ENCODE measurements at places on chromosomes 11 and 22.

DNA sequence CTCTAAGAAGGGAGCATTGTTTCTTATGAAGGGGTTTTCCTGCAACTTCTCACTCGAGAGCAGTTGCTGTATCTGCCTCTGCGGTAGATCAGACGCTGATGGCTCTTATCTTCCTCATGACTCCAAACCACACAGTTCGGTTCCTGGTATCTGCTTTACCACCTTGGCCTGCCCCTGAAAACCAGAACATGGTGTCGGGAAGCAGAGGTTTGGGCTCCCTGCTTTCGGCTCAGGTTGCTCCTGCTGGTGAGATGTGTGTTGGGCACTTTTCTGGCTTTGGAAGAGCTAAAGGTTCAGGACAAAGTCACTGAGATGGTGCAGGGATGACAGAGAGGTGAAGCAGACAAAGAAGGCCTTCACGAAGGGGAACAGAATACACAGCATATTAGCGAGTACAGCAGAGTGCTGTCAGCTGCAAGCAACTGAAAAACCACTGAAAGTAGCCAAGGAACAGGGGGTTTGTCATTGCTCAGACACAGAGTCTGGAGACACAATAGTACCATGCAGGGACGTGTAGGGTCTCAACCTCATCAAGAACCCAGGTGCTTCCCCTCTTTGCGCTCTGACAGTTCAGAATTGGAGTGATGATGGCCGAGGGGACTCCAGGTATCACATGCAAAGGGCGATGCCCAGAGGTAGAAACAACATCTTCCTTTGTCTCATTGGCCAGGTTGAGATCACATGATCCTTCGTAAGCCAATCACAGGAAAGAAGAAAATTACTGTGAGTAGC is 11.9 kb upstream of the CSF2RB start:
- no peak for DNase-seq

GRCh38 chr22:30210235-30210909 is 36.2 kb downstream of the LIF start:
- DNase-seq = no peak

- DNase-seq = no peak
Measured at GRCh38 chr11:74450318-74450717, 17.0 kb downstream of the KCNE3 start.

- no peak for DNase-seq
Measured at GRCh38 chr11:128506356-128506755, 81.0 kb downstream of the ETS1 start.

GRCh38 chr11:124460459-124460858 is 15.0 kb upstream of the OR8B8 start:
- DNase-seq = no peak

GRCh38 chr22:43246188-43246587 is 59.3 kb upstream of the TTLL12 start:
- no peak for DNase-seq

GRCh38 chr22:26170795-26171580 is 1.7 kb downstream of the SEZ6L start:
- no peak for DNase-seq

DNA sequence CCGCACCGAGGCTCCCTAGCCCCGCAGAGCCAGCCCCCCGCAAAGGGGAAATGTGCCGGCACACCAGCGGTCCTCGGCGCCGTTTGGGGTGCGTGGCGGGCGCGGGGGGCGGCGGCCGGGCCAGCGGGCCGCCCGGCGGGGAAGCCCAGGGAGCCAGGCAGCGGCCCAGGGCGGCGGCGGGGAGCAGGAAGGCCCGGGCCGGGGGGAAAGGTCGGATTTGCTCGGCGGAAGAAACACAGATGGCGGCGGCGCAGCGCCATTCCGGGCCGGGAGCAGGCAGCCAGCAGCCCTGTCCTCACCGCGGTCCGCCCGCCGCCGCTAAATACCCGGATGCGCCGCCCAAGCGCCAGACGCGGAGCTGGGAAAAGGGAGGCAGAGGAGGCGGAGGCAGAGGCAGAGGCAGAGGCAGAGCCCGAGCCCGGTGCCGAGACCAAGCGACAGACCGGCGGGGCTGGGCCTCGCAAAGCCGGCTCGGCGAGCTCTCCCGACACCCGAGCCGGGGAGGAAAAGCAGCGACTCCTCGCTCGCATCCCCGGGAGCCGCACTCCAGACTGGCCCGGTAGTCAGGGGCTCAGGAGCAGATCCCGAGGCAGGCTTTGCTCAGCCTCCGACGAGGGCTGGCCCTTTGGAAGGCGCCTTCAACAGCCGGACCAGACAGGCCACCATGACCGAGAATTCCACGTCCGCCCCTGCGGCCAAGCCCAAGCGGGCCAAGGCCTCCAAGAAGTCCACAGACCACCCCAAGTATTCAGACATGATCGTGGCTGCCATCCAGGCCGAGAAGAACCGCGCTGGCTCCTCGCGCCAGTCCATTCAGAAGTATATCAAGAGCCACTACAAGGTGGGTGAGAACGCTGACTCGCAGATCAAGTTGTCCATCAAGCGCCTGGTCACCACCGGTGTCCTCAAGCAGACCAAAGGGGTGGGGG is 2.6 kb upstream of the GCAT start:
- DNase-seq = no peak

DNA sequence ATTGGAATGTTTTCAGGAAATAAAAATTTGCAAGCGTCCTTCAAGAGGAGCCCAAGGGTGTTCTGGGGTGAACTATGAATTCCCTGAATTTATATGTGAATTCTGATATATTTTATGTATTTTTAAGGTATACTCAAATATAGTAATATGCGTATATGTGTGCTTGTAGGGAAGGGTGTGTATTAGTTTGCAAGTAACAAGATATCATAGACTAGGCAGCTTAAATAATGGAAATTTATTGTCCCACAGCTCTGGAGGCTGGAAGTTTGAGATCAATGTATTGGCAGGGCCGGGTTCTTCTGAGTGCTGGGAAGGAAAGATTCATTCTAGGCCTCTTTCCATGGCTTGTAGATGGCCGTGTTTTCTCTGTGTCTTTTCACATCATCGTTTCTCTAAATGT is 16.2 kb upstream of the SLC6A5 start:
- DNase-seq = no peak

DNA sequence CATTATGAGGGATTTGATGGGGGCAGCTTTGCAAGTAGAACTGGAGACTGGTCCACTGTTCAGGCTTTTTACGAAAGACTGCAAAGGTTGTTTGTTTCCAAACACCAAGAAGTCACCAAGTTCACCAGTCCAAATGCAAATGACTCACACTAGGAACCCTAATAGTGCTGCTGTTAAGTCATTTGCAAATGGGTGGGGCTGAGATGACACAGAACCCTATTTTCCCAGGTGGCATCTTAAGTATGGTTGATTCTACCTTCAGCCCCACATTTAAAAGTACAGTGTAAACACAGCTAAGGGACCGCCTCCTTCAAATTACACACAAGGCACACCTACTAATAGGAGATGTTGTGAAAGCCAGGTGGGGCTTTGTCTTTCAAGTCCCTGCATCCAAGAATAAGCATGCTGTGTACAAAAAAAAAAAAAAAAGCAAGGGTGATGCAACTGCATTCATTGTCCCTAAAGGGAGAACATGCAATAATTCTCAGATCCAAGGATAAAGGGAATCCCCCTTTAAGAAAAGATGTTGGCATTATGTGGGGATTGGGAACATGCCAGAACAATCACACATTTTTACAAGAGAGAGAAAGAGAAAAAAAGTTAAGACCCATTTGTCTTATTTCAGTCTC is 27.3 kb downstream of the BDNF start:
- DNase-seq = no peak

- no peak for DNase-seq
Measured at GRCh38 chr22:26086359-26086758, 82.9 kb upstream of the SEZ6L start.

DNA sequence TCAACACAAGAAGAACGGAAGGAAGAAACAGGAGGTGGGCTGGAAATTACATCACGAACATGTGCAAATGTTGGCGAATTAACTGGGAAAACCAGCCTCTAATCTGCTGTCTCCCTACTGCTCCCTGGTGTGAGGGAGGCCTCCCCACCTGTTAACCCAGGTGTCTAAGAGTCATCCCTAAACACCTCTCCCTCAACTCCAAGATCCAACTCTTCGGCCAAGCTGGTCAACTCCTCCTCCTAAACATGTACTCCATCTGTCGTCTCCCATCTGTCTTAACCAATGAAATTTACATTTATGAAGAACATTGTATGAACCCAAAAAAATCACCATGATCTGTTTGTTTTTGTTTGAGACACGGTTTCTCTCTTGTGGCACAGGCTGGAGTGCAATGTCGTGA is 154.2 kb downstream of the LARGE1 start:
- DNase-seq = no peak

GRCh38 chr11:130068546-130068985 is 1.1 kb upstream of the APLP2 start:
- DNase-seq = no peak

DNA sequence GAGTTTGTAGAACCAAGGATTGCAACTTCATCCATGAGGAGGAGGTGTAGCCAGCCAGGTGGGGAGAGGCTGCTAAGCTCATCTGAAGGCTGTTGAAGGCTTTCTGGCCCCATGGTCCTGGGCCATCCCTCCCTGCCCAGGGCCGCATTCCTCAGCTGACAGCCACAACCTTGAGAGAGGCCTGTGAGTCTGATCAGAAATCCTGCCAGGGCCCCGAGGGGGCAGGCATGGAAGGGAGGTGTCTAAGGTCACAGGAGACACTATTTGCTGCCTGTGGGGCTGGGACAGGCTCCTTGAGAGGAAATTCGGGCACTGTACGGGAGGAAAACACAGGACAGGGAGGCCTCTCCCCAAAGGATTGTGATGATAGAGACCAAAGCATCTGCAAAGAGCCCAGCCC is 88.1 kb upstream of the IGLL5 start:
- DNase-seq = no peak

- no peak for DNase-seq
Measured at GRCh38 chr11:17287058-17287457, 10.5 kb downstream of the NUCB2 start.
